CD4-positive, alpha-beta T cell treated with Interferon alpha-2 for 1 hour (primary cell): ENCODE measurements at places on chromosomes 6 and 20.

- DNase-seq: no peak
Observed at GRCh38 chr6:131210469-131210868, 75.2 kb downstream of the AKAP7 start.

DNA sequence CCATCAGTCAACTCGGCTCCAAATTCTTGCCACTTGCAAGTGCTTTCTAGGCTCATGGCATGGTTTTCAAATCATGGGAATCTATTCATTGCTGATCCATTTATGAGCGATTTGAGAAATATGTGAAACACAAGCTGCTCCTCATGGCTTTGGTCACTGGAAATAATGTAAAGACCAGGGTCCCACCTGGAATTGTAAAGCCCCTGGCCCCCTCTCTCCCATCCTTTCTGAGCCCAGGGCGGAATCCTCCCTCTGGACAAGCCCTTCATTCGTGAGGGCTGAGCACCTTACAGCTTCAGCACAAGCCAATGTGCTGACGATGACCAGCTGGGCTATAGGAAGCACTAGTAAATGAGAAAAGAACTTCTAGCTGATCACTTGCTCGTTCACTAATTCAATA, 96.0 kb downstream of the RNASET2 start:
- no peak for DNase-seq

- no peak for DNase-seq
Observed at GRCh38 chr6:160508599-160508998, 155.5 kb downstream of the LPA start.

DNA sequence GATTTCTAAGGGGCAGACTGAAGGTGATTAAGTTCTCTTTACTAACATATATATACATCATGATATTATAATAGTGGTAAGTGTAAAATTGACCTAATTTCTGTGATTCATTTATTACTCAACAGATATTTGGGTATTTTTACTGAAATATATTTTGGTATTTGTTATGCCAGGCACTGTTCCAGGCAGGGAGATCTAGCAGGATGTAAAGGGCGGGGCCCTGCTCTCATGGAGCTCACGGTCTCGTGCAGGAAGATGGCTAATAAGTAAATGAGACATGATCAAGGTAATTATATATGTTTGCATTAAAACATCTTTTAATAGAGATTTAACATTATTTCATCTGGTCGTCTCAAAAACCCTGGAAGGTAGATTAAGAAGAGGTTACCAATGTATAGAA, 27.7 kb downstream of the FAM50B start:
- DNase-seq: no peak

GRCh38 chr6:47267301-47267700, 42.4 kb downstream of the TNFRSF21 start:
- no peak for DNase-seq
